ENCODE measurements at places on chromosomes 5 and 9. TPM values are rescaled to one million over a fixed set of nuclear protein-coding genes. Genes with fewer than 3 reads are reported as not detected.
A peak's percentile ranks its signal among the peaks of the same experiment; 100 is the strongest.

DNA sequence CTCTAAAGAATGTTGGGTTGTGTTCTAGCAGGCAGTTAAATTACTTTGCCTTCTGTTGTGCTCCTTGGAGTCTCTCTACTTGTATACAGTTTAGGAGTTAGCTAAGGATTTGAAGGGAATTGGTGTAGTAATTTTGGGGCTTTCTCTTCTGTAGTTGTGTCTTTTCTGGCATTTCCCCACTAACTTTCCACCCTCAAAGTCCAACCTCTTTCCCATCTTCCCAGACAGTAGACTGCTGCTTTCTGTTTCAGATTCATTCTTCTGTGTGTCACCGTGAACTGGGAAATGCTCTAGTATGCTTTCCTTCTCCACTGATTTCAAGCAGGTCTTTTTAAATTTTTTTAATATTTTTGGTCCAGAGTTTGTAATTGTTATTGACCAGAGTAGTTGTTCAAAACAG, 4.5 kb upstream of the ANGPTL2 start:
- no peak for DNase-seq

- DNase-seq: peak; percentile 73
Measured at GRCh38 chr5:15003511-15003920, 131.9 kb upstream of the ANKH start.

DNA sequence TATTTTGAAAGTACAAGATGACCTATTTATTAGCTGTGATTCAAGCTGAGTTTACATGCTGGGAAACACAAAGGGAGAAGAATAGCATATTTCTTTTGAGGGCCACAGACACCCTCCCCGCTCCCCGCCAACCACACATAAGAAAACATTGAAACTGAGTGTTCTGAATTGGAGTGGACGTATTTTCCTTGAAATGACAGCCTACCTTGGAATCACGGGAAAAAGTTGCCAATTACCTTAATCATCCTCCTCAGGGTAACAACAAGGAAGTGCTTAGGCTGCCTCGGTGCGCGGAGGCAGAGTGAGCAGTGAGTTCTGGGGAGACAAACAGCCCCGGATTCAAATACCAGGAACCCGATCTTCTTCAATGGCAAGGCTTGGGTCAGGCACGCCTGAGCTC, 31.4 kb downstream of the CFAP77 start:
- peak; percentile 2 for DNase-seq

DNA sequence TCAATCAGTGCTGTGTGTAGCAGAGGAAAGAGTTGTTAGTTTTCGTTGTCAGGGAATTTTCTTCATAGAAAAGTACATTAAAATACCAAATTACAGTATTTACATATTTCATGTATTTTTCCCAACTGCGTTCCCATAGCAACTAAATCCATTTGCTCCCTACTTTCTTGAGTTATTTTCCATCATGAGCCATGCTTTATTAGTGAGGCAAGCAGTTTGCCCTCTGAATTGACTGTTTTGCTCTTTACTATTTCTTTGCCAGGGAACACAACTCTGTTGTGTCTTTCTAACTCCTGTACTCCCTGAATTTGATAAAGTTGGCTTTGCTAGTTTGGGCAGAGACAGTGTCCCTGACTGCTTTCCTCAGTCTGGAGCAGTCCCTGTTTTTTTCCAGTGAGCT, 276.2 kb upstream of the SLC30A5 start:
- DNase-seq: no peak

DNA sequence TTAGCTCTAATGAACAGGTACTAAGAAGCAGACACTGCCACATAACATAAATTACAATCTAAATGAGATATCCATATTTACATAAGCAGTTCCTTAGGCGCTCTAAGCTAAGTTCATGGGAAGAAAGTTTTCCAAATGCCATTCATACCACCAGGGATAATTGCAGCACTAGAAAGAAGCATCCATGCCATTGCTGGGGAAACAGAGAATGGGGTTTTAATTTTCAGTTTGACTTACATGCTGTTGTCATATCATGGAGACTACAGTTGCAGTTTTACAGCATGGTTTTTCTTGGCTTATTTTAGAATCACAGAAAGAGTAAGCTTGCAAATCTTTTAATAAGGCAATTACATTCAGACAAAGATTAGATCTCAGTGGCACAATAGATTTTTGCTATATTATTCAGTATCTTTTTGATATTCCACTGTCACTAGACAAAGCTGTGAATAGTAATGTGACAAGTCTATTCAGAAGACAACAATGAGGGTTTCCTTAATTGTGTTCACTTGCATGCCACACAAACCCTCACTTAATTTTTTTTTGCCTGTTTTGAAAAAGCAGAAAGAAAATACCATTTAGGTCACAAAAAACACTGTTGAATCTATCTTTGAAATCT, 108.4 kb upstream of the ELAVL2 start:
- DNase-seq: no peak

Gene NRG2
- under 0.01 TPM for total RNA-seq

Gene SARDH
- under 0.01 TPM for total RNA-seq

Gene TPPP
- 1.6 TPM for total RNA-seq

All from bronchial epithelial cell (primary cell).